H9 (cell line): ENCODE measurements at places on chromosomes 13 and 19.

DNA sequence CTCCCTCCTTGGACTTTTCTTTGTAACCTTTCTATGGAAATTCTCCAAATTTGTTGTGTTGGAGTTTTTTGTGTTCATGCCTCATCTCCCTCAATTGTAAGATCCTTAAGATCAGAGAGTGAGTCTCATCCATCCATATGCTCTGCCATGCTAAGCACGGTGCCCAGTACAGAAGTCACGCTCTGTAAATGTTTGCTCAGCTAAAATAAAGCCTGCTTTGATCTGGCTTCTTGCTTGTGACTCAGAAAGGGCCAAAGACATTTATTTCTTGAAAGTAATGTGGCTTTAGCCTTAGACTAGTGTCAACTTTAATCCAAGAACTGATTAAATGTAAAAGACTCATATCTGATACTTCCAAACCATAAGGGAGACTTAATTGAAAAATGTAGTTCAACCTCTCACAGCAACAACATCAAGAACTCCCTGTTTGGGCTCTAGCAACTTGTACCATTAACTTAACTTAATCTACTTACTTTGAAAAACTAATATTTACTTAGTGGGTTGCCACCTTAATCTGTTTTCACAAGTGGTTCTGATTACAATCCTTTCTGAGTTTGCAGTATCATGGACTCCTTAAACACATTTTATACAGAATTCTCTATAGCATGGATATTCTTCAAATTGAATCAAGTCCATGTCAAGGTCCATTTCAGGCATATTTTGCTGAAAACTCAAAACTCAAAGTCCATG lies 100.2 kb downstream of the KL start:
- no peak overlapping the region for H3K4me3 ChIP-seq
- no peak overlapping the region for H3K27ac ChIP-seq
- no peaks in the 10 kb centered on the region for H3K27me3 ChIP-seq
- H3K4me1 ChIP-seq = peaks cover 2% of the 10 kb centered on the region; the same call in 1 of the 2 replicates
- no peak for DNase-seq

- no peak overlapping the region for H3K27ac ChIP-seq
- peaks cover 8% of the 10 kb centered on the region; the same call in 1 of the 2 replicates for H3K4me1 ChIP-seq
- no peak for DNase-seq
- H3K4me3 ChIP-seq = no peak overlapping the region
- no peaks in the 10 kb centered on the region for H3K27me3 ChIP-seq
These were observed 79.3 kb upstream of the TEX29 start for GRCh38 chr13:111241006-111241755.

DNA sequence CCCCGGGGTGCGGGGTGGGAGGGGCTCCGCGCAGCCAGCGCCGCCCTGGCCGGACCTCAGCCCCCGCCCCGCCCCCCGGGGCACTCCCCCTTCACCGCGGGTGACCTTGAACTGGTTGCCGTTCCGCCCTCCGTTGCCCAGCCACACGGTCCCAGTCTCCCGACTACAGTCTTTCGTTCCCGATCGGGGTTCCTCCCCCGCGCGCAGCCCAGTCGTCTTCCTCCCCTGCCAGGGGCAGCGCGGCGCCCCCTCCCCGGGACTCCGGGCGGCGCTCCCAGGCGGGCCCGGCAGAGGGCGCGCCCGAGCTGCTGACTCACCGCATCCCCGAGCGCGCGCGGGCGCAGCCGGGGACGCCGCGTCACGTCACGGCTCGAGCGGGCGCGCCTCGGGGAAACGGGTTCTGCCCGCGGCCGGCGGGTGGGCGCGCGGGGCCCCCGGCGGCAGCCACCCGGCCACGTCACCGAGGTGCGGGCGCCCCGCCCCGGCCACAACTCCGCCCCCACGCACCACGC lies 459 bp downstream of the MIDN start:
- H3K4me3 ChIP-seq = peak overlapping the region; percentile 88
- H3K27ac ChIP-seq = no peak overlapping the region
- peaks cover 13% of the 10 kb centered on the region for H3K36me3 ChIP-seq
- H3K27me3 ChIP-seq = no peaks in the 10 kb centered on the region

- DNase-seq = no peak
- H3K27ac ChIP-seq = no peak overlapping the region
- H3K4me3 ChIP-seq = no peak overlapping the region
- no peaks in the 10 kb centered on the region for H3K27me3 ChIP-seq
- no peaks in the 10 kb centered on the region for H3K36me3 ChIP-seq
- no peaks in the 10 kb centered on the region for H3K4me1 ChIP-seq
These were observed 39.6 kb downstream of the STOML3 start for GRCh38 chr13:38950987-38951386.

DNA sequence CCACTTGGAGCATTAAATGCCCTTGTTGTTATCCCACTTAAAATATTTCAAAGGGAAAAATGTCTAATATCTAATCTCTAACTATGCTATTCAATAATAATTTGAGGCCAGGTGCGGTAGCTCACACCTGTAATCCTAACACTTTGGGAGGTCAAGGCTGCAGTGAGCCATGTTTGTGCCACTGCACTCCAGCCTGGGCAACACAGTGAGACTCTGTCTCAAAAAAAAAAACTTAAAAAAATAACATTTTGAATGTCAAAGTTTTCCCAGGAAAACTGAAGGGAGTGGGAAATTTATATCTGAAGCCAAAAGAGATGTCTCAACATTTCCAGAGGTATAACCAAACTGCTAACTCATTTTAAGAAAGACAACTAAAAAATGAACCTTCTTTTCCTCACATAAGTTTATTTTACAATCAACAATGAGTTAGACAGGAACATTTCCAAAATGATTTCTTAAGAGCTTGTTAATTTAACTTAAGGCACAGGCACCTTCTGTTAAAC lies 47.9 kb downstream of the CAB39L start:
- H3K4me1 ChIP-seq = no peaks in the 10 kb centered on the region
- no peaks in the 10 kb centered on the region for H3K27me3 ChIP-seq
- H3K36me3 ChIP-seq = no peaks in the 10 kb centered on the region
- no peak overlapping the region for H3K4me3 ChIP-seq
- no peak overlapping the region for H3K27ac ChIP-seq

DNA sequence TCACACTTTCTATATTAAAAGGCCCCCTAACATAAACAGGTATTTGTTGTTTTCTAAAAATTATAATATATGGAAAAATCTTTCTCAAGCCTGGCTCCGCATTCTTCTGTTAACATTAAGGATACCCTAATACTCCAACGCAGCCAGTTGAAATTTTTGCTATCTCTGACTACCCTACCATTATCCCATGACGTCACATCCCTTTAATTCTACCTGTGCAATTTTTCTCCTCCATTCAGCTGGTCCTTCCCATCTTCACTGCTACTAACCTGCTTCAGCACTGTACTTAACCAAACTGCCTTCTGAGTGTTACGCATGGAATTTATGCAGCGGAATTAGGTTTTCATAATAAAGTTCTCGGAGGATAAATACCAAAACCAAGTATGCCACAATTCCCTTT lies 1.0 kb downstream of the MRPS31 start:
- DNase-seq = no peak
- H3K27ac ChIP-seq = no peak overlapping the region
- no peaks in the 10 kb centered on the region for H3K4me1 ChIP-seq
- peak overlapping the region; percentile 99 for H3K4me3 ChIP-seq
- H3K36me3 ChIP-seq = peaks cover 6% of the 10 kb centered on the region; the same call in 1 of the 2 replicates

DNA sequence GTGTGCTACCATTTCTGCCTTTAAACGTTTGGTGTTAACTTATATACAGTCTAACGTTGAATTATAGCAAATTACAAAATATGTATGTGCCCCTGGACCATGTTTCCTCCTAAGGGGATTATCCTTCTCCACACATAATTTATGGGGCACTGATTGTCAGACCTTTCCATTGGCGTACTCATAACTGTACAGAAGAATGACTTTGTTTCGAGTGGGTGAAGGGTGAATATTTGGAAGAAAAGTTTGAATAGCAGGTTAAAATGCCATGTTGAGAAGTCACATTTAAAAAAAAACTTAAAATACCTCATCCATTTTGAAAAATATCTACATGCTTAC lies 58.8 kb downstream of the SLC10A2 start:
- H3K27me3 ChIP-seq = no peaks in the 10 kb centered on the region
- no peak overlapping the region for H3K27ac ChIP-seq
- H3K4me3 ChIP-seq = no peak overlapping the region
- H3K36me3 ChIP-seq = no peaks in the 10 kb centered on the region
- DNase-seq = no peak
- no peaks in the 10 kb centered on the region for H3K4me1 ChIP-seq

- H3K27ac ChIP-seq = no peak overlapping the region
- H3K27me3 ChIP-seq = no peaks in the 10 kb centered on the region
- H3K4me1 ChIP-seq = peaks cover 6% of the 10 kb centered on the region; the same call in 1 of the 2 replicates
- peaks cover 2% of the 10 kb centered on the region; the same call in 2 of the 3 replicates for H3K36me3 ChIP-seq
These were observed 34.8 kb downstream of the SLAIN1 start for GRCh38 chr13:77732287-77732686.

DNA sequence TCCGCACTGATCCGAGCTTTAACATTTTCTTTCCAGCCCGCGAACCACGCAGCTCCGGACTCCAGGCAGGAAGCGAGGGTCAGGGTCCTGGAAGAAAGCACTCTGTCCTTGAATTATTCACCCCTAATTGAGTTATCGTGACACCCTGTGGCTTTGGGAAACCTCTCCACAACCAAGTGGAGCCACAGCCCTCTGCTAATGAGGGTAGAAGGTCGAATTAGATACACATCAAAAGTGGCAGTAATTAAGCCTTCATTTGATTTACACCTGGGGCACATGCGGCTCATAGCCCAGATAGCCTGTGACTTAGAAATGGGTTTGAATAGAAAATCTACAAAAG lies 15.9 kb upstream of the RNF17 start:
- no peak for DNase-seq
- H3K4me1 ChIP-seq = no peaks in the 10 kb centered on the region
- H3K27ac ChIP-seq = no peak overlapping the region
- no peaks in the 10 kb centered on the region; the same call in 1 of the 2 replicates for H3K36me3 ChIP-seq
- peak overlapping the region; percentile 81 for H3K4me3 ChIP-seq

GRCh38 chr19:14473073-14473977 lies 1.8 kb downstream of the PTGER1 start:
- H3K27me3 ChIP-seq = no peaks in the 10 kb centered on the region
- peaks cover 9% of the 10 kb centered on the region; the same call in 2 of the 3 replicates for H3K36me3 ChIP-seq

DNA sequence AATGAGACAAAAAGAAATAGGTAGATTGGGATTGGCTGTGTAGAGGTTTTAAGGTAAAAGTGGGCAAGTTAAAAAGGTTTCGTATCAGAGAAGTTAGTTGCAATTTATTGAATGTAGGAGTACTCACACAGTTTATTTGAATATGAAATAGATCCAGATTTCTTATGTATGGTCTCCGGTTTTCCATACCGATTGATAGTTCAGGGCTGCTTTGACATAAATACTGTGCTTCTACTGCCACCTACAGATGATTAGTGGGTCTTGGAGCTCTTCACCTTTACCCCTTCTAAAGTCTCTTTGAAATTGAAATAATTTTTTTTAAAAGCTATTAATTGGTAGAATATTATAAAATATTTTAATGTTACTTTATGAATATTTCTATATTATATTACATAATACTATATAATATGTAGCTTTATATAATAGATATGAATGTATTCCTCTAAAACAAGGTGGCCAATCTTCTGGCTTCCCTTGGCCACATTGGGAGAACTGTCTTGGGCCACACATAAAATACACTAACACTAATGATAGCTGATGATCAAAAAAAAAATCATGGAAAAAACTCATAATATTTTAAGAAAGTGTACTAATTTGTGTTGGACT lies 7.7 kb upstream of the GPR18 start:
- no peak for DNase-seq
- H3K4me1 ChIP-seq = no peaks in the 10 kb centered on the region

DNA sequence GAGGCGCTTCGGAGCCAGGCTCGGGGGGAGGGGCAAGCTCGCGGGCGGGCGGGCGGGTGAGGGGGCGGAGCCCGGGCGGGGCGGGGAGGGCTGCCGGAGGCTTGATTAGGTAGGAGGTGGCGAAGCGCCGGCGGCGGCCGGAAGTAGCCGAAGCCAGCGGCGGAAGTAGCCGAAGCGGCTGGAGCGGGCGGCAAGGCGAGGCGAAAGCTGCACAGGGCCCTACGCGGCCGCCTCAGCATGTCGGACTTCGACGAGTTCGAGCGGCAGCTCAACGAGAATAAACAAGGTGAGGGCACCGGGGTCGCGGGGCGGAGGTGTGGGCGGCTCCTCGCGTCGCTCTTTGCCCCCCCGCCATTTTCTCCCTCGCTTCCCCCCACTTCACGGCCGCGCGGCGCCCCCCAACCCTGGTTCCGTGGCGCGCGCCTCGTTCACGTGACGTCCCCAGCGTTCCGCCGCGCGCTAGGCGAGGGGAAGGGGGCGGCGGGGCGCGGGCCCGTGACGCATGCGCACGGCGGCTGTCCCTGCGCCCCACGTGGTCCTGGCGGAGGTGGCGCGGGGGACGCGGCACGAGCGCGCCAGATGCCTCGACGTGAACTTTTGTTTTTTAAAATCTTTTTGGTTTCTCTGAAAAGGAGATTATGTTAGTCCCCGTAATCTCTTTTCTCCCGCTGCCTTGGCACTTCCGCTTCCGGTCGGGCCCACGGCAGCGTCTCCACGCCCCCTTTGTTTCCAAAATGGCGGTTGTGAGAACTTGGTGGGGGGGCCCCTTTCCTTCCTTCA lies at the start of gene U2AF2:
Gene U2AF2, plus strand, starts transcription at position 168 of the 780 bp plus-strand sequence. Its CDS starts 70 bp downstream, at position 238.
- DNase-seq = peak; percentile 95
- H3K27ac ChIP-seq = peak within 1 kb of the TSS; percentile 84
- H3K4me3 ChIP-seq = peak within 1 kb of the TSS; percentile 93
- peaks cover 38% of the 10 kb centered on the region for H3K36me3 ChIP-seq

- H3K27me3 ChIP-seq = no peaks in the 10 kb centered on the region
- H3K36me3 ChIP-seq = no peaks in the 10 kb centered on the region
- DNase-seq = no peak
- H3K27ac ChIP-seq = no peak overlapping the region
- no peak overlapping the region for H3K4me3 ChIP-seq
- no peaks in the 10 kb centered on the region for H3K4me1 ChIP-seq
These were observed 124.8 kb upstream of the KLF12 start for GRCh38 chr13:74258961-74259360.

GRCh38 chr13:73822668-73823592 lies 311.3 kb downstream of the KLF12 start:
- H3K4me1 ChIP-seq = no peaks in the 10 kb centered on the region
- no peak overlapping the region for H3K27ac ChIP-seq
- no peaks in the 10 kb centered on the region for H3K27me3 ChIP-seq
- no peaks in the 10 kb centered on the region; the same call in 2 of the 3 replicates for H3K36me3 ChIP-seq
- no peak for DNase-seq
- no peak overlapping the region for H3K4me3 ChIP-seq
